ENCODE measurements at places on chromosomes 3 and 15.

- DNase-seq: no peak
Measured at GRCh38 chr3:127027061-127027735, 44.3 kb downstream of the PLXNA1 start.

GRCh38 chr3:176964661-176965060 is 232.6 kb downstream of the TBL1XR1 start:
- no peak for DNase-seq

- DNase-seq: peak; percentile 63
Measured at GRCh38 chr15:29822100-29822683, at the start of gene TJP1. Gene TJP1, minus strand, starts transcription at chr15:29822468. Its CDS starts 440 bp downstream, at chr15:29822028.

DNA sequence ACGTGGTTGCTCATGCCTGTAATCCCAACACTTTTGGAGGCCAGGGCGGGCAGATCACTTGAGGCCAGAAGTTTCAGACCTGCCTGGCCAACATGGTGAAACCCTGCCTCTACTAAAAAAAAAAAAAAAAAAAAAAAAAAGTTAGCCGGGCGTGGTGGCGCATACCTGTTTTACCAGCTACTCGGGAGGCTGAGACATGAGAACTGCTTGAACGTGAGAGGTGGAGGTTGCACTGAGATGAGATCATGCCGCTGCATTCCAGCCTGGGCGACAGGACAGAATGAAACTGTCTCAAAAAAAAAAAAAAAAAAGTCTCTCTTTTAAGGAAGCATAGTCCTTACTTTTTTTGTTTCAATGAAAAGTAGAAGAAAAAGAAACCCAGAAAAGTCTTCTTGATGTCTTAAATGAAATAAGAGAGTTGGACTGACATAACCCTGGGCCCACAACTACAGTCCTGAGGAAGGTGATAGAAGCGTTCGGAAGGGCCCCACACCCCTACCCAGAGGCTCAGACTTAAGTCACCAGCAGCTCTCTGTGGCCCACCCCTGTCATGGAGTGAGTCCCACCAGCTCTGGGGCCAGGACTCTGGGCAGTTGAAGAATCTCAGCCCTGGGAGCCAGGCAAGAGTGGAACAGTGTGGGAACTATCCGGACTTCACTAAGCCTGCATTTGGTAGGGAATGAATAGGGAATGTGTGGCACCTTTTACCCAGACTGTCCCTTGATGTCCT is 2.6 kb downstream of the NME9 start:
- no peak for DNase-seq

DNA sequence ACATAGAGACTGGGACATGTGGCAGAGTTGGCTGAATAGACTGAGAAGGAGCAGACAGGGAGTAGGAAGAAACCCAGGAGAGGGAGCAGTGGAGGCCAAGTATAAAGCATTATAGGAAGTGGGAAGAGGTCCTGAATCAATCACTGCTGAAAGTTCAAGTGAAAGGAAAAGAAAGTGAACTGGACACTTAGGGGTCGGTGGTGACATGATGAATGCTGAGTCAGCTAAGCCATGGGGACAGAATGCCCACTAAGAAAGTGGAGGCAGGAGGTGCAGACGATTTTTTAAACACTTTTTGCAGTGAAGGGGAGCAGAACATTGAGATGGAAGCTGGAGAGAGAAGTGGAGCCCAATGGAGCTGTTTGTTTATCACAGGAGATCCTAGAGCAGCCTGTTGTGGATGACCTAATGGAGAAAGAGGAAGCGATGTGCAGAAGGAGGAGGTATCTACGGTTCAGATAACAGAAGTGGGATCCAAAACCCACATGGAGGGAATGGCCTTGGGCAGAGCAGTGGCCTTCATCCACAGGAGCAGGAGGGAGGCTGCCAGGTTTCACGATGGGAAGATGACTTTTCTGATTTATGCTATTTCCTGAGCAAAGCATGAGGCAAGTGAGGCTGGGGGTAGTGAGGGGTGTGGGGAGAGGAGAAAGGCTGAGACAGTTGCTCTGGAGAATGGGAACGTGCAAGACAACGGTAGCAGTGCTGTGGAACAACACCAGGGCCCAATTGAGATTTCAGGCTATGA is 208.2 kb downstream of the RPLP1 start:
- DNase-seq: no peak

GRCh38 chr15:55587321-55588069 is 650 bp downstream of the PYGO1 start:
- DNase-seq: no peak

DNA sequence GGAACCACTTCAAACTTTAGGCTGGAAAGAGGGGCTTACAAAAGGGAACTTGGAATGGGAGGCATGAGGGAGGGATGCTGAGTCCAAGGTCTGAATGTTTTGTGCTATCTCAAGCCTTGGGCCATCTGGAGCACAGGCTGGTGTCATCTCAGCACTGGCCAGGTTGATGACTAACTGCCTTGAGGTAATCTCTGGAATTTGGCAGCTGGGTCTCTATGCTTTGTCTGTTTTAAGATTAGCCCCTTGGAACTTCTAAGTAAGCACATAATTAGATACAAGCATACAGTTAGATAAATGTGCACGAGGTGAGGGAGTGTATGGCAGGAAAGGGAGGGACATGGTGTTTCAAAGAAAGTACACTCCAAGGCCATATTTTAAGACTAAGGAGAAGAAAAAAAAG is 252.4 kb upstream of the CCDC54 start:
- no peak for DNase-seq

- DNase-seq: no peak
Measured at GRCh38 chr15:85000189-85000864, 18.7 kb downstream of the PDE8A start.

GRCh38 chr3:12379640-12380429 is 91.0 kb downstream of the PPARG start:
- no peak for DNase-seq

DNA sequence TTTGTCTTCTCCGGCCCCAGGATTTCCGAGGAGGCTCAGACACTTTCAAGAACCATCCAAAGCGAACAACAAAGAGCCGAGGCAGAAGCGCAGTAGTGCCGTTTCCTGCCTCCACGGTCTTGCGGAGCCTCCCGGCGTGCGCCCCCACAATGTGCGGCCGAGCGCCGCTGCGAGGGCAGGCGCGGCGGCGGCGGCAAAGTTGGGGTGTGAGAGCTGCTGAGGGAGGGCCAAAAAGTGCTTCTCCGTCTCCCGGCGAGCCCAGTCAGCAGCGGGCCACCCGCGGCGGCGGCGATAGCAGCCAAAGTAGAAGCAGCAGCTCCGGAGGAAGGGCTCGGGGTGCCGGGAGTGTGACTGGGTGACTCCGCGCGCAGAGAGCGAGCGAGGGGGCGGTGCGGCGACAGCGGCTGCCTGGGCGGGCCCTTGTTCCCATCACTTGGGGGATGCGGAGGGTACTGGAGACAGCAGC is 749.1 kb downstream of the ROBO1 start:
- DNase-seq: peak; percentile 64

- no peak for DNase-seq
Measured at GRCh38 chr3:132381348-132381944, 35.9 kb upstream of the DNAJC13 start.

GRCh38 chr3:150746791-150747590 is 16.0 kb downstream of the SIAH2 start:
- DNase-seq: no peak

- no peak for DNase-seq
Measured at GRCh38 chr3:27927882-27928281, 205.8 kb upstream of the EOMES start.

GRCh38 chr3:74839566-74839965 is 225.1 kb upstream of the CNTN3 start:
- no peak for DNase-seq

GRCh38 chr3:188243124-188243795 is 89.3 kb downstream of the LPP start:
- DNase-seq: no peak

GRCh38 chr15:48358229-48359152 is 27.3 kb downstream of the DUT start:
- DNase-seq: no peak

DNA sequence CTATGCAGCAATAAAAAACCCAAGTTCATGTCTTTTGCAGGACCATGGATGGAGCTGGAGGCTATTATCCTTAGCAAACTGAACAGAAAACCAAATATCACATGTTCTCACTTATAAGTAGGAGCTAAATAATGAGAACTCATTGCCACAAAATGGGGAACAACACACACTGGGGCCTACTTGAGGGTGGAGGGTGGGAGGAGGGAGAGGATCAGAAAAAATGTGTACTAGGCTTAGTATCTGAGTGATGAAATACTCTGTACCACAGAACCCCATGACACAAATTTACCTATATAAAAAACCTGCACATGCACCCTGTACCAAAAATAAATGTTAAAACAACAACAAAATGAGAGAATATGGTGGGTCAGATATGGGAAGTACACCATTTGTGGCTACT is 49.6 kb upstream of the AADACL2 start:
- no peak for DNase-seq

DNA sequence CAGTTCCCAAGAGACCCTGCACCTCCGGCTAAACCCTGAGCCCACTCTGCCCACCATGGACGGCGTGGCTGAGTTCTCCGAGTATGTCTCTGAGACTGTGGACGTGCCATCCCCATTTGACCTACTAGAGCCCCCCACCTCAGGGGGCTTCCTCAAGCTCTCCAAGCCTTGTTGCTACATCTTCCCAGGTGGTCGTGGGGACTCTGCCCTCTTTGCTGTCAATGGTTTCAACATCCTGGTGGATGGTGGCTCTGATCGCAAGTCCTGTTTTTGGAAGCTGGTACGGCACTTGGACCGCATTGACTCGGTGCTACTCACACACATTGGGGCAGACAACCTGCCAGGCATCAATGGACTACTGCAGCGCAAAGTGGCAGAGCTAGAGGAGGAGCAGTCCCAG is 4.0 kb downstream of the MAP1A start:
- no peak for DNase-seq

- no peak for DNase-seq
Measured at GRCh38 chr3:40961104-40961857, 238.0 kb upstream of the CTNNB1 start.

DNA sequence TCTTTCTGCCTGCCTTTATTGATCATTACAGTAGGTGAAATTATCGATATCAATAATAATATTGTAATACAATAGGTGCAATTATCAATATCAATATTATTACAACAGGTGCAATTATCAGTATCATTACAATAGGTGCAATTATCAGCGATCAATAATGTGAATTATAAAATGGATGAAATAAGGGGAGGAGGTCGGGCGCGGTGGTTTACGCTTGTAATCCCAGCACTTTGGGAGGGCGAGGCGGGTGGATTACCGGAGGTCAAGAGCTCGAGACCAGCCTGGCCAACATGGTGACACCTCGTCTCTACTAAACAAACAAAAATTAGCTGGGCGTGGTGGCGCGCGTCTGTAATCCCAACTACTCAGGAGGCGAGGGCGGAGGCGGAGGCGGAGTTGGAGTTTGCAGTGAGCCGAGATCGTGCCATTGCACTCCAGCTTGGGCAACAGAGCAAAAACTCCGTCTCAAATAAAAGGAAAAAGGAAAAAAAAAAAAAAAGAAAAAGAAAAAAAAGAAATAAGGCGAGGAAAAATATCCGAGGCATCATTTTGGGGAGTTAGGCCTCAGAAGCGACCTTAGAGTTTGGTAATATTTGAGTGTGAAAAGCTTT is 611 bp upstream of the BNIP2 start:
- DNase-seq: no peak

DNA sequence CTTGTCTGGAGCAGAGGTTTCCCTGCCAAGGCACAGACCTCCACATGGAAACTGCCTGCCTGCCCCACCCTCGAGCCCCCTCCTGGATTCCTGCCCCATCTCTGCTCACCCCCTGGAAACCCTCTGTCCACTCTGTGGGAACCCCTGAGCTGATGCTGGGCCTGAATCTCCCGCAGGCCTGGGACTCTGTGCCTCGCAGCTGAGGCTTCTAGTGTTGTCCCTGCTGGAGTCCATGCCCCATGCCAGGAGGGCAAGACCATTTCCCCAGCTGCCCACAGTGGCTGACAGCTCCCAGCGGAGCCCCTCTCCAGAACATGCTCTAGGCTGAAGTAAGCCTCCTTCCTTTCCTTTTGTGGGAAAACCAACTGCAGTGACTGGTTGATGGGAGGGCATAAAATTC is 46.9 kb downstream of the SRGAP3 start:
- no peak for DNase-seq

DNA sequence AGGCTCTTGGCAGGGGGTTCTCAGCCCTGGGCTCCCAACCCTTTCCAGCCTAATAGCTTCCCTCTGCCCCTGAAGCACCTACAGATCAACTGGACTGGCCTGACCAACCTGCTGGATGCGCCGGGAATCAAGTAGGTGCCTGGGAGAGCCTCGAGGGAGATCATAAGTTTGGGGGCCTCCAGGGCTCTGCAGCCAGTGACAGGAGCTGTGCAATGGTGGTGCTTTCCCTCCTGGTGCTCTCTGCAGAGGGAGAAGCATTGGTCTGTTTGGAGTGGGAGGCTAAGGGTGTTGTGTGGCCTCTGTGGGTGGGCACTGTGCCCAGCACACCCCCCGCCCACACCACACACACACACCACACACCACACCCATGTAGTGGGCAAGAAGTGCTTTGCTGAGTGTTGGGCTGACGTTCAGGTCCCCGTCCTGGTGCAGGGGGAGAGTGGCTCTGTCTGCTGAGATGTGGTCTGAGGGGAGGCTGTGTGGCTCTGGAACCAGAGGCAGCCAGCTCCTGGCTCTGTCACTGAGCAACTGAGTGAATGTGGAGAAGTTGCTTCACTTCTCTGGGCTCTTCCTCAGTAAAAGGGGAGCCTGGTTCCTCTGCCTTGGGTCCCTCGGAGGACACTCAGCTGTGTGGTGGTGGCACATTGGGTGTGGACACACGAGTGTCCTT is 26.3 kb downstream of the ESYT3 start:
- no peak for DNase-seq

- DNase-seq: no peak
Measured at GRCh38 chr3:36305929-36306520, 74.3 kb upstream of the STAC start.

DNA sequence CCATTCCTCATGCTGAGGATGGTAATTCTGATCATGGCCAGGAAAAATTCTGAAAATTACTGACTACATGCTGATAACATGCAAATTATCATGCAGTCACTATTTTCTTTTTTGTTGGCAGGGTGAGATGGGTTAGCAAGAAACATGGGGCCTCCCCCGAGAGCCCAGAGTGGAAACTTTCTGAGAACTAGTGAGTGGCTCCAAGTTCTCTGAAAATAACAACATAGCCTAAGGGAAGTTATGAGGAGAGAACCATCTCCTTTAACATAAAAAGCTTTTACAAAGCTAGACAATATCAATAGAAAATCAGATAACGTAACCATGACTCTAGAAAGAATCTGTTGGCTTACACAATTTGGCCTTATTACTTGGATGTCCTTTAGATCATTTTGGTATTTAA is 254.2 kb downstream of the PLOD2 start:
- no peak for DNase-seq

- DNase-seq: no peak
Measured at GRCh38 chr15:29086001-29086400, 183.6 kb downstream of the NSMCE3 start.

- DNase-seq: no peak
Measured at GRCh38 chr3:152470095-152470494, 201.4 kb downstream of the MBNL1 start.

GRCh38 chr3:148466143-148466542 is 231.6 kb upstream of the AGTR1 start:
- no peak for DNase-seq

DNA sequence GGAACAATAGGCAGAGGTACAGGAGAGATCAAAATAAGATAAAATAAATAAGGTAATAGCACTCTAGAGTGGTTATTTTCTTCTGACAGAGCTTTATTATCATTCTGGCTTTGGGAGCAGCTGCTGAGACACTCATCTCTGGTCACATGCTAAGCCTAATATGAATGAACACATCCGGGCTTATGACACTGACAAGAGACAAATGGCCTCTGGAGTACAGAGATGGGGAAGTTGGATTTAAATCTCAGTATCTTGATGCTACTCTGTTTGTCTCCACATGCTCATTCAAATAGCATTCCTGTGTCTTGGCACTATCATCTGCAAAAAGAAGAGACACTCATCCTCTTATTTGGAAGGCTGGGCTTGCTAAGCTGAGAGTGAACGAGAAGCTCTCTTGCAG is 55.6 kb downstream of the TMEM45A start:
- DNase-seq: no peak

Data from hypothalamus (tissue), 51 donors.